Activated CD8-positive, alpha-beta T cell treated with anti-CD3 and anti-CD28 coated beads, Interleukin-2, amount 10 ng/mL, durations not matched to agents 7 days and 5 days (primary cell): ENCODE measurements at places on chromosomes 3 and 15.
A peak's percentile ranks its signal among the peaks of the same experiment; 100 is the strongest.

- no peaks in the 10 kb centered on the region for H3K27me3 ChIP-seq
- H3K4me1 ChIP-seq = no peaks in the 10 kb centered on the region
- no peak for DNase-seq
- no peak overlapping the region for H3K27ac ChIP-seq
- H3K4me3 ChIP-seq = no peak overlapping the region
Measured at GRCh38 chr3:153652076-153652475, 469.1 kb upstream of the ARHGEF26 start.

- peaks cover 42% of the 10 kb centered on the region for H3K27me3 ChIP-seq
- DNase-seq = no peak
- peaks cover 5% of the 10 kb centered on the region for H3K4me1 ChIP-seq
Measured at GRCh38 chr15:81111018-81111417, 23.1 kb upstream of the CFAP161 start.

DNA sequence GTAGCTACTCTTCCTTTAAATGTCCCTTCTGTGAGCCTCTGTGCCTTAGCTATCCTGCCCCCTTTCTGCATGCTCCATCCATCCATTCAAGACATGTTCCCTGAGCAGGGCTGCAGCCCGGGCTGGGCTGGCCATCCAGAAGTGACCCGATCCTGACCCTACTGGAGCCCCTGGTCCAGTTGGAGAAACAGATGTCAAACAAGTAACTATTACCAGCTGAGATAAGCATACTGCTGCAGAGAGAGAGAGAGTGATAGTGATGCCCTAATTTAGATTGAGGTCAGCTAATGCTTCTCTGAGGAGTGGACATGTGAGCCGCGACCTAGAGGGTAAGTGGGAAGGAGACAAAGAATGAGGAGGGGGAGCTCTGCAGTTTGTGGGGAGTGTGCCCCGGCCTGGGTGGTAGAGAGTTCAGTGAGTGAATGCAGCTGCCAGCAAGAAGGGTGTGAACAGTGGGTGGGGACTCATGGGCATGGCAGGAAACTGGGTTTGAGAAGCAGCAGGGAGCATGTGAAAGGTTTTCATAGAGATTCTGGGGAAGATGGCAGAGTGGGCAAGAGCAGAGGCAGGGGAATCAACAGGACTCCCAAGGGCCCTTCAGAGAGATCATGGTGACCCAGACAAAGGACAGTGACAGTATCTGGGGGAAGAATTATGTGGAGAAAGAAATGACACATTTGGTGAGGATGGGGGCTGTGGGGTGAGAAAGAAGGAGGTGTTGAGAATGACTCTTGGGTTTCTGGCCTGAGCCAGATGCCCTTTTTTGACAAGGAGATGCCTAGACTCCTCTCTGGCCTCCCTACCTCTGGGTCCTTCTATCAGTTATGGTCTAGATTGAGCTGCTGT lies 44.9 kb downstream of the CHCHD6 start:
- no peak for DNase-seq
- no peak overlapping the region for H3K27ac ChIP-seq
- H3K36me3 ChIP-seq = no peaks in the 10 kb centered on the region
- H3K27me3 ChIP-seq = no peaks in the 10 kb centered on the region
- no peak overlapping the region for H3K4me3 ChIP-seq

DNA sequence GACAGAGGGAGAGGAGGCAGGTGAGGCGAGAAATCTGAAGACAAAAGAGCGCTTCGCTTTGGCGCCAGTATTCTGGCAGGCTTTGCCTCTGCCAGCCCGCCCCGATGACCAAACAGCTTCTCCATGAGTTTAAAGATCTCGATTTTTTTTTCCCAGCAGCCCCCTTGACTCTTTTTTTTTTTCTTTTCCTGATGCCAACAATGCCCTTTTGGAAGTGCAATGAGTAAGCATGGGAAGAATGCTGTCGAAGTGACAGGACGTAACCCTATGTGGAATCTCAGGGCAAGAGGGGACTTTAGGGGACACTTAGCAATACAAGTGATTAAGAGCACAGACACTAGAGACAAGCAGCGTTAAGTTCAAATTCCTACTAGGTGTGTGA lies 211.7 kb downstream of the FGF12 start:
- H3K36me3 ChIP-seq = peaks cover 2% of the 10 kb centered on the region
- peaks cover 23% of the 10 kb centered on the region for H3K27me3 ChIP-seq
- no peaks in the 10 kb centered on the region for H3K4me1 ChIP-seq
- no peak overlapping the region for H3K27ac ChIP-seq
- DNase-seq = no peak

- H3K4me3 ChIP-seq = no peak overlapping the region
- H3K36me3 ChIP-seq = no peaks in the 10 kb centered on the region
- no peaks in the 10 kb centered on the region for H3K4me1 ChIP-seq
- H3K27me3 ChIP-seq = no peaks in the 10 kb centered on the region
Measured at GRCh38 chr3:77601823-77602415, 562.0 kb downstream of the ROBO2 start.

- no peak overlapping the region for H3K4me3 ChIP-seq
- no peaks in the 10 kb centered on the region for H3K27me3 ChIP-seq
- peaks cover 7% of the 10 kb centered on the region for H3K4me1 ChIP-seq
- H3K27ac ChIP-seq = no peak overlapping the region
- H3K36me3 ChIP-seq = no peaks in the 10 kb centered on the region
Measured at GRCh38 chr15:80925597-80926059, 64.0 kb downstream of the MESD start.

DNA sequence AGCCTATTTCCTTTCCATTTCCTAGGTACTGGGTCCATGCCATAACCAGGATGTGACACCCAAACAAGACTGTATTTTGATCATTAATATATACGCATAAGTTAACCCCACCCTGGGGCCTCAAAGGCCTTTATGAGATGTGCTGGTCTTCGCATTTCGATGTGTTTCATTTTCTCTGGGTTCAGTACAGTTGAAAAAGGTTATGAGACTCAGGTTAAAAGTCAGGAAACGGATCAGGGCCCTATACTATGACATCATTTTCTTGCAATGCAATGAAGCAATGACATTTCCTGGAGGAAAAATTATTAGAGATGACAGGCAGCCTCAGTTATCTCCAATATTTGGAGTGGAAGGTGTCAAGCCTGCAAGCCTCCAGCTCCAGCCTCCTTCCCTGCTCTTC lies 31.7 kb downstream of the TMEM212 start:
- no peaks in the 10 kb centered on the region for H3K36me3 ChIP-seq
- DNase-seq = no peak

GRCh38 chr15:92095693-92096092 lies 242.2 kb downstream of the SLCO3A1 start:
- H3K27me3 ChIP-seq = no peaks in the 10 kb centered on the region
- peaks cover 25% of the 10 kb centered on the region for H3K36me3 ChIP-seq
- peak overlapping the region; percentile 54 for H3K4me3 ChIP-seq
- peaks cover 48% of the 10 kb centered on the region for H3K4me1 ChIP-seq
- H3K27ac ChIP-seq = peak overlapping the region; percentile 84
- DNase-seq = peak; percentile 56

DNA sequence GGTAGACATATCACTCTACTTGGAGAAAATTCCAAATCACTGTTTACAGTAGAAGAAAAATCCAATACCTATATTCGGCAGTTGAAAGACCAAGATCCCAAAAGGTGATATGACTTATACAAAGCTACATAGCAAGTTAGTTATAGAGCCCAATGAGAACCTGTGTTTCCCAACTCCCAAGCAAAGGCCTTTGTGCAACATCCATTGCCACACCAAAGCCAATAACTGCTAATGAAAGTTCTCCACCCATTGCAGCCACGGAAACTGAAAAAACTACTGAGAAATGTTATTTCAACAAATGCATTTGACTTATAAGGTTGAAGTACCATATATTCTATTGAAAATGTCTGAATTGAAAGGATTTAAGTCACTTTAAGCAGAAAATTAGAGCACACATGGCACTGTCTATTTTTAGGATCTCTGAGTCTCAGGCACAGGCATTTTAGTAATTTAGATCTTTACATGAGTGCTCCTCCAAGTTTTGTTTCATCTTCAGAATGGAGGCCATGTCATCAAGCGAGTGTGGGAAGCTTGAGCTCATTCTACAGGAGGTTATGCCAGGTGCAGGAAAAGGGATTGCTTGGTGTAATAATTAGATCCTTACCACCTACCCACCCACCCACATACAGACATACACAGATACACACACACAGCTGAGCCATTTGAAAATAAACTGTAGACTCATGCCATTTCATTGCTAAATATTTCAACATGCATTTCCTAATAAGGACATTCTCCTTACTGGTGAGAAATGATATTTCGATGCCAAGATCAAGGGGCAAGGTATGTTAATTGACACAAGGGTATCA lies 19.7 kb upstream of the ANO10 start:
- no peak for DNase-seq
- H3K27ac ChIP-seq = no peak overlapping the region
- peaks cover 6% of the 10 kb centered on the region for H3K27me3 ChIP-seq
- peaks cover 11% of the 10 kb centered on the region for H3K4me1 ChIP-seq

DNA sequence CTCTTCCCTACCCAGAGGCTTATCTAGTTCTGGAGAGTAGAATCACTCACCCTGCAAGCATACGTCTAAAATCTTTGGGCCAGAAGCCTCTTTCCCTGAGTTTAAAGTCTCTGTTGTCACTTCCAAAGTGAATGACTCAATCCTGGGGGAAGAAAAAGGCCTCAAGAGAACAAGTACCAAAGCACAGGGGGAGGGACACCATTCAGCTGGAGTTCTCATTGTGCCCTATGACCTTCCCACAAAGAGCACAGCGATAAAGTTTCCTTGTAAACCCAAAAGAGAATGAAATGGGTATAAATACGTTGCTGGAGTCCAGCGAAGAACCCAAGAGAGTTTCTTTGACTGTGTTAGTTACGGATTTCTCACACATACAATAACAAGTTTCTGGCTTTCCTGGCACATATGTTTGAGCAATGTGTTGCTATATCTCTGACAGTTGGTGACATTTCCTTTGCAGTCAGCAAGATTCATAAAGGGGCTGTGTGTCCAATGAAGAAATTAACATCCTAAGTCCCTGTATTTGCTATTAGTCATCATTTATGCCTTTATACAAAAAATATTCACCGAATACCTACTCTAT lies 107.3 kb upstream of the PTPRG start:
- no peaks in the 10 kb centered on the region for H3K4me1 ChIP-seq
- no peaks in the 10 kb centered on the region for H3K27me3 ChIP-seq
- H3K4me3 ChIP-seq = no peak overlapping the region
- H3K27ac ChIP-seq = no peak overlapping the region
- no peaks in the 10 kb centered on the region for H3K36me3 ChIP-seq

GRCh38 chr15:57323806-57324589 lies 52.3 kb upstream of the CGNL1 start:
- no peak overlapping the region for H3K4me3 ChIP-seq
- peak; percentile 26 for DNase-seq
- no peaks in the 10 kb centered on the region for H3K27me3 ChIP-seq

- peaks cover 17% of the 10 kb centered on the region for H3K4me1 ChIP-seq
- H3K27me3 ChIP-seq = no peaks in the 10 kb centered on the region
- no peak overlapping the region for H3K4me3 ChIP-seq
- H3K36me3 ChIP-seq = no peaks in the 10 kb centered on the region
Measured at GRCh38 chr3:30286007-30286669, 320.3 kb upstream of the TGFBR2 start.

- peak within 1 kb of the TSS; percentile 83 for H3K27ac ChIP-seq
- H3K36me3 ChIP-seq = peaks cover 7% of the 10 kb centered on the region
- DNase-seq = peak; percentile 68
- peak within 1 kb of the TSS; percentile 76 for H3K4me3 ChIP-seq
Measured at GRCh38 chr3:112132975-112133448, at the start of gene GCSAM. TSS of gene GCSAM (minus strand) at chr3:112133248. CDS start at chr3:112133120, 128 bp downstream.

DNA sequence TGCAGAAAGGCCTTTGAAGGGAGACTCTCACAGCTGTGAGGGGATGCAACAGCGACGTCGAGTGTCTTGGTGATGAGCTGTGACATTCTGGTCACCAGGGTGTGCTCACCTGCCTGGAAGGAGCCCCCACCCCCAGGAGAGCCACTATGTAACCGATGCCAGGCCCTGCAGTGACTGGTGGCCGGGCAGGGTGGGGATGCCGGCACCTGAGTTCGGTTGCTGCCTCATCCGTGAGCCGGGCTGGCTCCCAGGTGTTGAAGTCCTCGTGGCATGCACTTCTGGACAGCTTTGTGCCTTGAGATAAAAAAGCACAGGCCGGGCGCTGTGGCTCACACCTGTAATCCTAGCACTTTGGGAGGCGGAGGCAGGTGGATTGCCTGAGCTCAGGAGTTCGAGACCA lies 56.5 kb downstream of the ASB7 start:
- DNase-seq = no peak
- H3K36me3 ChIP-seq = no peaks in the 10 kb centered on the region
- no peaks in the 10 kb centered on the region for H3K27me3 ChIP-seq
- no peak overlapping the region for H3K27ac ChIP-seq

DNA sequence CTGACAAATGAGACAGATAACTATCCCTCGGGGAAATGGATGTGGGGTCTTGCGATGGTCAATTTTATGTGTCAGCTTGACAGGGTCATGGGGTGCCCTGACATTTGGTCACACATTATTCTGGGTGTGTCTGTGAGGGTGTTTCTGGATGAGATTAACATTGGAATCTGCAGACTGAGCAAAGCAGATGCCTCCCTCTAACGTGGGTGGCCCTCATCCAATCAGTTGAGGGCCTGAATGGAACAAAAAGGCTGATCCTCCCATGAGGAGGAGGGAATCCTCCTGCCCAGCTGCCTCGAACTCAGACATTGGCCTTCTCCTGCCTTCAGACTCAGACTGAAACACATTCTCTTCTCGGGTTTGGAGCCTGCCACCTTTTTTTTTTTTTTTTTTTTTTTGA lies 69.0 kb downstream of the MINAR1 start:
- no peak for DNase-seq
- H3K4me3 ChIP-seq = no peak overlapping the region
- H3K27ac ChIP-seq = no peak overlapping the region

GRCh38 chr3:154844863-154845262 lies 235.3 kb upstream of the MME start:
- H3K4me3 ChIP-seq = no peak overlapping the region
- DNase-seq = no peak
- H3K27me3 ChIP-seq = no peaks in the 10 kb centered on the region
- no peaks in the 10 kb centered on the region for H3K36me3 ChIP-seq
- H3K27ac ChIP-seq = no peak overlapping the region

DNA sequence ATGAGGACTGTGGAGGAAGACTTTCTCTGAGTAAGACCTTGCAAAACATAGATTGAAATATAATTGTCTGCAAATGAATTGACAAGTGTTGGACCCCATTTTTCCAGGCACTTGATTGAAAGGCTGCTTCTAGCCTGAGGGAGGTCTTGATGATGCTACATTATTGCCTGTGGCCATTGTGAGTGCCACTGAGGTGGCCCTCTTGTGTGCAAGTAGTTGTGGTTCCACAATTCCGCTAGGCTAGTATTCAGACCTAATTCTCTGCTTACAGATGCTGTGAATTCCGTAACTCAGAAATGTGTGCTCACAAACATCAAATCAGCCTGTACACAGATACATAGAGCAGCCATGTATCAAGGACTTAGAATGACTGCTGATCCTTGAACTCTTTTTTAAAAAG lies 34.7 kb downstream of the FNDC3B start:
- no peaks in the 10 kb centered on the region for H3K4me1 ChIP-seq
- no peak for DNase-seq
- H3K4me3 ChIP-seq = no peak overlapping the region
- H3K36me3 ChIP-seq = peaks cover 7% of the 10 kb centered on the region

GRCh38 chr3:138682648-138683047 lies 74.1 kb downstream of the FAIM start:
- peaks cover 8% of the 10 kb centered on the region for H3K4me1 ChIP-seq
- H3K27ac ChIP-seq = no peak overlapping the region
- no peak for DNase-seq
